ENCODE measurements at places on chromosomes 5 and 9.
A peak's percentile ranks its signal among the peaks of the same experiment; 100 is the strongest.

- DNase-seq = no peak
Observed at GRCh38 chr5:89273289-89273688, 390.3 kb upstream of the MEF2C start.

DNA sequence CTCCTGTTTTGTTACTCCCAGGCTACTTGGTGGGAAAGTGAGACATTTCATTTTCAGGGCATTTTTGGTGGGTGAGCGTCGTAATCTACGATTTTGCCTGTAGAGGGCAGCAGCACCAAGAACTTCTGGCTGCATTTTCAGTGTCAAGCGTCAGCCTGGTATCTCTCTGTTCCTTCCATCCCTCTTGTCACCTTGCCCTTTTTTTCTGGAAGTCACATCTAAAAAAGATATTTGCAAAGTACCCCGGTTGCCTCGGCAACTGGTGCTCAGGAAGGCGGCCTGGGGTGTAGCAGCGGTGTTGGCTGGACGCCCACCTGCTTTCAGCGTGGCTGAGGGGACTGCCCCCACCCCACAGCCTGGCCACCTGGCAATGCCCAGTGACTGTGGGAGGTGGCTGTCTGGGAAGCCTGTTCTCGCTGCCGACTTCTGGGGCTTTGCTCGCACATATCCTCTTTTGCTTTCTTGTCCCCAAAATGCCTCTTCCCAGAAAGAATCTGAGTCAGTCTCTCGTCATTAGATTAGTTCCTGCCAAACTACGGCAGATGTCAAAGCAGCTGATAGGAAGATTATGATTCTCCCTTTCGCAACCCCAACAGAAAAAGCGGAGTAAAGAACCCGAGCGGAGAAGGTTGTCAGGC is 84.5 kb downstream of the ACER2 start:
- peak; percentile 76 for DNase-seq

DNA sequence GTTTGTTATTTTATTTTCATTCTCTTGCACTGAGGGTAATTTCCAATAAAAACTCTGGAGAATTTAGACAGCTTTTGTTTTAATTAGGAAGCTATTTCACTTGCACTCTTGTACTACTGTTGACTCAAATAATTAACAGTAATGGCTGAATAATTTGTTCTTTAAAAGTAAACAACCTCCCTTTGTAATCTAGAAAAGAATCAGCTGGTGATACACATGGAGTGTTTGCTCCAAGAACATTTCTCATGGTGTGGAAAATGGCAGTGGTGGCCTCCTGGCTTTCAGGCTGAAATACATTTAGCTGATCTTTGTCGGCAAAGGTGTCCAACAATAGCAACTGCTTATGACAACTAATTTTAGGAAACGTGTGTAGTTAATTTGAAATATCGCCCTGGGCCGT is 129.4 kb downstream of the C9orf152 start:
- no peak for DNase-seq

GRCh38 chr9:18499980-18500379 is 26.0 kb downstream of the ADAMTSL1 start:
- DNase-seq = no peak

- no peak for DNase-seq
Observed at GRCh38 chr5:180583738-180584137, 7.6 kb downstream of the SCGB3A1 start.

DNA sequence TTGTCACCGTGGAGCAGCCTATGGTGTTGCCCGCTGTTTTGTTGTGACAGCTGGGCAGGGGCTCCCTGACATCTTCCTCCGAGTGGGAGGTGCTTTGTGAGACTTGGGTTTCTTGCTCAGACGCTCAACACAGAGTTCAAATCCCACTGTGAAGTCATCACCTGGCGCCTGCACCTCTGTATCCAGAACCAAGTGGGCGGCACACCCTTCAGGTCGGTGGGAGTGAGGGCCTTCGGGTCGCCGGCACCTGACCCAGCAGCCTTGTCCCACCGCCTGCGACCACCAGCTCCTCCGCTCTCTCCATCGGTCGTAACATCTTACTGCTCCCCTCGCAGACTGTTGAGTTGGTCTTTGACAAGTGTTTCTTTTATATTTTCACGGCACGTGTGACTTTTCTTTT is 37.6 kb upstream of the EXOC3 start:
- DNase-seq = no peak

- DNase-seq = no peak
Observed at GRCh38 chr9:70798018-70798417, 323.4 kb downstream of the TRPM3 start.

- no peak for DNase-seq
Observed at GRCh38 chr5:88878976-88879375, 4.0 kb downstream of the MEF2C start.

DNA sequence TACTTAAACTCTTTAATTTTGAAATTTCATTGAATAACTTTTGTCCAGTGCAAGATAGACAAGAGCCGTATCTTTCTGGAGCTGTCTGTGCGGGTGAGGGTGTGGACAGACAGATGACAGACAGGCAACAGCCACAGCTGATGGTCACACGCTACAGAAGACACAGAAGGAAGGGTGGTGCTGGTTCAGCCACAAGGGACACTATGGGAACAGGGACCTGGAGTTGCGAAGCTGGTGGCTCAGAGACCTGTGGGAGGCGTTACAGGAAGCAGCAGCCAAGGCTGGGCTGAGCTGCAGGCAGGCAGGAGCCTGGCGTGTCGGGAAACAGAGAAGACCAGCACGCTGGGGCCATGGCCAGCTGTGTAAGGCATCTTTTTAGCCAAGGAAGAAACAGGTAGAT is 104.4 kb downstream of the WNK2 start:
- DNase-seq = peak; percentile 39

DNA sequence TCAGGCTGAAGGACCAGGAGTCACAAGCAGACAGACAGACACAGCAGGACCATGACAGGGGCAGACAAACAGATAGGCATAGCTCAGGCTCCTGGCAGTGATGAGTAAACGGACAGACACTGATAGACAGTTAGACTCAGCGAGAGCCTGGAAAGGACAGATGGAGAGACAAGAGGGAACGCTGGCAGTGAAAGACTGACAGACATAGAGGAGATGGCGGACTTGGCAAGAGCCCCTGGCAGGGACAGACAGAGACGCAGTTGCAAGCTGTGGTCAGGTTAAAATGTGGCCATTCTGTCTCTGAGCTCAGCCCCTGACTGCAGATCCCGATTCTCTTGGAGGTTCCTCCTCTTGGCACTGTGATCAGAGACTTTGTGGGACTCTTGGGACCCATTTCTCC is 13.6 kb downstream of the CSF2 start:
- no peak for DNase-seq

GRCh38 chr5:158736150-158736870 is 363.4 kb downstream of the EBF1 start:
- no peak for DNase-seq

All from psoas muscle (tissue), 8 donors.